ENCODE measurements at places on chromosomes 4 and X.

- DNase-seq = no peak
Observed at GRCh38 chrX:74911494-74911893, 13.8 kb downstream of the NEXMIF start.

DNA sequence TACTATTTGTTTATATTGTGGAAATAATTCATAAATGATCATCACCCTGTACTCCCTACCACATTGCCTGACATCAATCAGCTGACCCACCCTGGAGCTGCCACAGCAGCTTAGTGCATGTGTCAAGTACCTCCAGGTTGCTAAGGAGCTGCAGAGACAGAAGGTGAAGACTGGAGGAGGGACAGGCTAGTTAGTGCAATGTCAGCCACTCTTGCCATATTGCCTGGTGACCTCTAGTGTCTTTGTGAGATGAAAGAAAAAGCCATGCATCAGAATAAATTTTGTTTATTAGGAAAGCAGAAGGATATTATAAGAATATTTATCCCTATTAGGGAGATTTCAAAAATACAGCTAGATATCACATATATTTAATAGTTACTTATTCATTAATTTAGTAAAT lies 243.9 kb upstream of the FAT4 start:
- DNase-seq = no peak

GRCh38 chr4:38381788-38382187 lies 282.2 kb upstream of the KLF3 start:
- no peak for DNase-seq

GRCh38 chr4:5500165-5500564 lies 208.2 kb downstream of the EVC2 start:
- no peak for DNase-seq

GRCh38 chrX:153908219-153908860 lies 3.9 kb downstream of the AVPR2 start:
- no peak for DNase-seq

GRCh38 chr4:7242766-7243165 lies 50.4 kb downstream of the SORCS2 start:
- no peak for DNase-seq

All from MV-4-11 (cell line).